ENCODE measurements at places on chromosomes 11 and 22. TPM values are rescaled to one million over a fixed set of nuclear protein-coding genes. Genes with fewer than 3 reads are reported as not detected.

The ST14 gene
- polyA plus RNA-seq: 31.8 TPM

The GRAMD1B gene
- polyA plus RNA-seq: 10.7 TPM

DNA sequence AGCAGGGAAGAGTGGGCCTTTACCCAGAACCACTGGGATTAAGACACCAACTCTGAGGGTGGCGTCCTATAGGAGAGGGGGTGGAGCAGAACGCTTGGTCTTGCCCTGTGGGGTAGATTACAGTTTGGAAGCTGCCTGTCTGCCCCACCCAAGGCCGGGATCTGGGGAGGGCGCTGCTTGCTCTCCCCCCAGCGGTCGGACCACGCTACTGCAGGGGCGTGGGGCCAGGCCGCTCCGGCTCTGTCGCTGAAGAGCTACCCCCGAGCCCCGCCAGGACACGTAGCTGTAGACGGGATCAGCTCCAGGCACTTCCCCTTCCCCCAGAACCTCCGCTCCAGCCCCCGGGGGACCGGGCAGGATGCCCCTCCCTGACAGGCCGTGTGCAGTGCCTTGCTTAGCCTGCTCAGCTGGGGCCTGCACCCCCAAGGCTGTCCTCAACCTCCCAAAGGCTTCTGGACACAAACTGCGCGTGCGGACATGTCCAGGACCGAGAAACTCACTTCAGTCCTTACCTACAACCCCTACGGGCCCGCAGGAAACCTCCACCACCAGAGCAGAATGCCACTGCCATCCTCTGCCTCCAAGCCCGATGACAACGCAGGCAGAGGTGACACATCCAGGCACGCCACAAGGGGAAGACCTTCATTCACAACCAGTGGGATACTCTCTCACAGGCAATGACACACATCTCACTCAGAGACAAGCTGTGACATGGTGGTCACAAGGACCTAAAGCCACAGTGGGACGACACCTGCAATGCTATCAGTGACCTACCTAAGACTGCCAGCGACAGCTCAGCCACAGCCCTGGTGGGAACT is 3.6 kb downstream of the AHNAK start:
- DNase-seq: no peak

GRCh38 chr22:22226448-22227187 is 18.0 kb upstream of the VPREB1 start:
- DNase-seq: no peak

DNA sequence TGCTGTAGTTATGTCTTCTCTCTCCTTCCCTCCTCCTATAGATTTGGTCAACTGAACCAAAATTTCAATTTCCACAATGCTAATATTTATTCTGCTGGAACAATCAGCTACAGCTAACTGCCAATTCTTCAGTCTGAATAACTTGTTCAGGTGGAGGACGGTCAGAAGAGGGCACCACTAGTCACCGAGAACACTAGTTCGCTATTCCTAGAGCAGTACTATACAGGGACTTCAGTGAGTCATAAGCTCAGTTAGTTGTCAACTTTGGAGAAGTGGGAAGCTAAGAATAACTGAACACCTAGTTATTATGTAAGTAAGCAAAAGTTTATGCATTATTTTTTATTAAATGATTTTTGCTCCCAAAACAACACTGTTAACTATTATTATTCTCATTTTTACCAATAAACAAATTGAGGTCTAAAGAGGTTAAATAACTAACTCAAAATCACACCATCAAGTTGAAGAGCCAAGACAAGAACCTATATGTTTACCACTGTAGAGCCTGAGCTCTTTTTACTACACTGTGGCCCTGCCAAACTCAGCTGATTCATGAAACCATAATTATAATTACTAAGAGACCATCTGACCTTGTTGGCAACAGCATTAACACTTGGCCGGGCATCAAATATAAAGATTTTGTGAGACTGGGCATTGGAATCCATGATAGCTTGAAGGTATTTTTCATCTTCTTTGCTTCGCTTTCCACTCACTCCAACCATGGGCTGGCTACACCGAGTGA is 59.0 kb downstream of the CEP57 start:
- DNase-seq: no peak

DNA sequence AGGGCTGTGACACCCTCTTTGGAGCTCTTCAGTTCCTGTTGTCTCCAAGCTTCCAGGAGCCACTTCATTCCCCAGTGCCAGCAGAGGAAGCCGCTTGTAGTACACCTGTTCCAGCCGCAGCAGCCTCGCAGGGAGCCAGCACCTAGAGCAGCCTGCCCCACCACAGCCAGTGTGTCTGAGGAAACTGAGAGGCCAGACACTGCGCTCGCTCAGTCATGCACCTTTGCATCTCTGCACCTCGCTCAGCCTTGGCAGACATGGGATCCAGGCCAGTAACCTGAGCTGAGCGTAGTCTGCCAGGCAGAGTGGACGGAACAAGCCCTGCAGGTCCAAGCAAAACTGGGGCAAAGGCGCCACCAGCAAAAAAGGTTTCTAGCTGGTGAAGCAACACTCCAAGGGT is 1072.1 kb downstream of the JRKL start:
- no peak for DNase-seq

All from right renal pelvis (tissue), 4 donors.